ENCODE measurements at places on chromosomes 5 and 9.

DNA sequence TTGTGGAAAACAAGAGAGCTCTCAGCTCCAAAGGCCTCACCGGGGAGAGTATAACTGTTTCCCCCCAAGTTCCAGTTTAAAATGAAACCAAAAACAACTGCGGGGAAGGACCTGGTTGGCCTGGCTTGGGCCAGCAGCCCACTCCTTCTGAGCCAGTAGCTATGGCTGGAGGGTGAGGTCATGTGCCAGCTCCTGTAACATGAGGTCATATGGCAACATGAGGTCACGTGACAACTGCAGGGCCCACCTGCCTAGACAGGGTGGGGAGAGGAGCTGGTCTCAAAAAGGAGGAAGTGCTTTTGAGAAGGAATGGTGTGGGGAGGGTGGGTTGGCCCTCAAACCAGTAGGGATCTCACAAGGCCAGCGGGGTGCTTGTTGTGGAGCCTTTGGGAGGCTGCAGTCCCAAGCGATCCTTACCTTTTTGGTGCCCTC is 29.3 kb upstream of the CRB2 start:
- DNase-seq = no peak

- no peak for DNase-seq
Measured at GRCh38 chr9:89996116-89996515, 391.3 kb downstream of the GADD45G start.

DNA sequence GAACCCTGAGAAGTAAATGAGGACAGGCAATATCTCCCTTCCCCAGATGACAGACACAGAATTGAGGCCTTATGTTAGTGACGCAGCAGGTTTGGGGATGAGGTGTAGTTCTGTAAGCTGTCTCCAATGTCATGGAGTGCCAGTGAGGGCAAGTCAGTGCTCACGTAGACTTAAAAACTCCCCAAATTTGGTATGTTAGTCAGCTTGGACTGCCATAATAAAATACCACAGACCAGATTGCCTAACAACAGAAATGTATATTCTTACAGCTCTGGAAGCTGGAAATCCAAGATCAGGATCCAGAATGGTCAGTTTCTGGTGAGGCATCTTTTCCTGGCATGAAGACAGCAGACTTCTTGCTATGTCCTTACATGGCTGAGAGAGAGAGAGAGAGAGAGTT is 14.9 kb downstream of the FOXI1 start:
- DNase-seq = peak; percentile 61

DNA sequence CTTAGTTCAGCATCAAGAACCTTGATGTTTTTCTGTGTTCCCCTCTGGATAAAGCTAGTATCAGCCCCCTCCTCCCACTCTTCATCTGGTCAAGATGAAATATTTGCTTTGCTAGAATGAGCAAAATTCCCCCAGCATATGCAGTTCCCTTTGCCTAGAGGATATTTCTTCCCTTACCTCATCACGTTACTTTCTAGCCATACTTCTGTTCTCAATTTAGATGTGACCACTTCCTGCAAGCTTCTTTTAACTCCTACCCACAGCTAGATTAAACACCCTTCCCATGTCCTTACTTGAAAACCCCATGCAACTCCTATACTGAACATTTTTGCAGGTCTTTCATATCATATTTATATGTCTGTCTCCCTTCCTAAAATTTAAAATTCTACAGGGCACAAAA is 178.9 kb upstream of the TUSC1 start:
- peak; percentile 20 for DNase-seq

GRCh38 chr5:138805096-138805495 is 51.9 kb downstream of the CTNNA1 start:
- no peak for DNase-seq

GRCh38 chr5:143331956-143332355 is 71.5 kb downstream of the NR3C1 start:
- DNase-seq = no peak

- DNase-seq = peak; percentile 59
Measured at GRCh38 chr9:128787659-128788058, 606 bp downstream of the TBC1D13 start.

GRCh38 chr9:5440426-5440825 is 2.7 kb upstream of the PLGRKT start:
- DNase-seq = no peak

- DNase-seq = no peak
Measured at GRCh38 chr5:91487420-91487819, 104.3 kb upstream of the ARRDC3 start.

- no peak for DNase-seq
Measured at GRCh38 chr5:172773481-172774469, 2.8 kb upstream of the DUSP1 start.

GRCh38 chr5:128644863-128645262 is 106.8 kb upstream of the FBN2 start:
- DNase-seq = no peak

DNA sequence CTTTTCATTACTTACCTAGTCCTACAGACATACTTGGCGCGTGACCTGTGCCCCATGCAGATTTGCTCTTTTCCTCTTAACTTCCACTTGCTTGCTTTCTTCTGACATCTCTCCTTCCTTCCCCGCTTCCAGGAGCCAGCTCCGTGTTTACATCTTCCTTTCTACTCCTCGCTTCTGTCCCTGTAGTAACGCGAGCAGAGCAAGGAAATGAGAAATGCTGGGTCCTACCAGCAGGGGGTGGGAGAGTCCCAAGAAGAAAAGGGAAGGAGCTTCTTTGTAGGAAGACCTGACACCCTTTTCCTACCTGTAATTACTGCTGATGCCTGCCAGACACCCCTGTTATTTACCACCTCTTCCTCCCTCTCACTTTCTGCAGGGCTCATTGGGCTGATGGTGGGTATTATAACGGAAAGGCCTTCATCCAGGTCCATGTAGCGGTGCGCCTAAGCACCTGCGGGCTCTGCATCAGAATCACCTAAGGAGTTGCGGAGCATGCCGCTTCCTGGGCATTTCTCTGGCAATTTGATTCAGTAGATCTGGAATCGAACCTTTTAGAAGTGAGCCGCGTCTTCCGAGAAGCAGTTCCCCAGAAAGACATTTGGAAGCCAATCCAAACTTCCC is 1260.8 kb upstream of the WWC1 start:
- peak; percentile 13 for DNase-seq

DNA sequence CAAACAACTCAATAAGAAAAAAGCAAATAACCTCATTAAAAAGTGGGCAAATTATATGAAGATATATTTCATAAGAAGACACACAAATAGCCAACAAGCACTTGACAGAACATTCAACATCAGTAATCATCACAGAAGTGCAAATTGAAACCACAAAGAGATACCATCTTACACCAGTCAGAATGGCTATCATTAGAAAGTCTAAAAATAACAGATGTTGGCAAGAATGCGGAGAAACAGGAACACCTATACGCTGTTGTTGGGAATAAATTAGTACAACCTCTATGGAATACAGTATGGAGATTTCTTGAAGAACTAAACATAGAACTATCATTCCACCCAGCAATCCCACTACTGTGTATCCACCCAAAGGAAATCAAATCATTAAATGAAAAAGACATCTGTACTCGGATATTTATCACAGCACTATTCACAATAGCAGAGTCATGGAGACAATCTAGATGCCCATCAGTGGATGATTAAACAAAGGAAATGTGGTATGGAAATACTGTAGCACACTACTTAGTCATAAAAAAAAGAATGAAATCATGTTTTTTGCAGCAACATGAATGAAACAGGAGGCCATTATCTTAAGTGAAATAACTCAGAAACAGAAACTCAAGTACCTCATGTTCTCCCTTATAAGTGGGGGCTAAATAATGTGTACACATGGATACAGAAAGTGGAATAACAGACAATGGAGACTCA is 106.8 kb upstream of the FST start:
- no peak for DNase-seq

- DNase-seq = no peak
Measured at GRCh38 chr5:34008802-34009201, 952 bp upstream of the AMACR start.

- DNase-seq = peak; percentile 57
Measured at GRCh38 chr5:36305571-36306326, 4.0 kb upstream of the RANBP3L start.

- no peak for DNase-seq
Measured at GRCh38 chr9:134860510-134860909, 20.1 kb upstream of the FCN2 start.

GRCh38 chr5:127650022-127650421 is 1.1 kb downstream of the CTXN3 start:
- DNase-seq = no peak

- DNase-seq = no peak
Measured at GRCh38 chr9:92974161-92974661, 26.9 kb downstream of the FGD3 start.

- DNase-seq = peak; percentile 50
Measured at GRCh38 chr9:121620777-121621449, 30.5 kb upstream of the DAB2IP start.

- no peak for DNase-seq
Measured at GRCh38 chr5:33227247-33227646, 213.5 kb upstream of the TARS1 start.

GRCh38 chr5:148569948-148570347 is 84.4 kb downstream of the HTR4 start:
- DNase-seq = no peak

DNA sequence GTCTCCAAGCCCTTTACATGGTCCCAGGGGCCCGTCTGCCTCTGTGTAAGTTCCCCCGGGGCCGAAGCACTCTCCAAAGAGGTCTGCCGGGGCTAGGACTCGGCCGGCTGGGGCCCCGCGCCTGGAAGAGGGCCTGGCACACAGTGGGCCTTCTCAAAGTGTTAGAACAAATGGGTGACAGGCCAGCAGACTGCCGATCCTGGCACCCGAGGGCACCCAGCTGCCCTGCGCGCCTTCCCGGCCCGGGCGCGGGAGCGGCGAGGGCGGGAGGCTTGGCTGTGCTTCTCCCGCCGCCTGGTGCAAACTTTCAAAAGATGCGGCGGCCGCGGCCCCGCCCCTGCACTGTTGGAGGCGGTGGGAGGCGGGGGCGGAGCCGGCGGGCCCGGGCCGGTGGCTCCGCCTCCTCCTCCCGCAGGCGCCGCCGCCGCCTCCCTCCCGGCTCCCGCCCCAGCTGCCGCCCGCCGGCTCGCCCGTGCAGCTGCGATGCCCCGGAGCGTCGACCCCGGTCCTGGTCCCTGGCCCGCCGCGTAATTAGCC is at the start of gene NEURL1B:
Gene NEURL1B (plus strand): TSS at position 442 of the 537 bp plus-strand sequence. CDS start 144 bp downstream, outside the sequence.
- DNase-seq = peak; percentile 97

- peak; percentile 17 for DNase-seq
Measured at GRCh38 chr5:104016646-104017045, 454.1 kb upstream of the NUDT12 start.

- DNase-seq = no peak
Measured at GRCh38 chr9:86547571-86547970, 193.4 kb upstream of the TUT7 start.

All from GM03348 (cell line).